NCI-H1930 (cell line): ENCODE measurements at places on chromosomes 3 and 15.
A peak's percentile ranks its signal among the peaks of the same experiment; 100 is the strongest.

GRCh38 chr3:71461749-71462483 lies 121.6 kb downstream of the FOXP1 start:
- DNase-seq = no peak

DNA sequence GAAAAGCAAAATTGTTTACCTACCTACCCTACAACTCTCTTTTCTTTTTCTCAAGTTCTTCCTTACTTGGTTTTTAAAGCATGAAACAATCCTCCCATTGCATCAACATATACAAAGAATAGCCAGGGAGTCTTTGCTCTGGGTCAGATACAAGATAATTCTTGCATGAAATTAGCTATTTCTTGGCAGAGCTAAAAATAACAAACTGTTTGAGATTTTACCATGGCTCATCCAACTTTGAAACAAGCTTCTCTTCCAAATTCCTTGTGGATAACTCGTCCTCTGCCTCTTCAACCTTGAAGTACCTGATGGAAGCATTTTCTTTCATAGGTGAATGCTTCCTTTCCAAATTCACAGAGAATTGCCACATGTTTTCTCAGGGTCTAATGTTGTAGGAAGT lies 9.2 kb upstream of the CBLB start:
- no peak for DNase-seq

DNA sequence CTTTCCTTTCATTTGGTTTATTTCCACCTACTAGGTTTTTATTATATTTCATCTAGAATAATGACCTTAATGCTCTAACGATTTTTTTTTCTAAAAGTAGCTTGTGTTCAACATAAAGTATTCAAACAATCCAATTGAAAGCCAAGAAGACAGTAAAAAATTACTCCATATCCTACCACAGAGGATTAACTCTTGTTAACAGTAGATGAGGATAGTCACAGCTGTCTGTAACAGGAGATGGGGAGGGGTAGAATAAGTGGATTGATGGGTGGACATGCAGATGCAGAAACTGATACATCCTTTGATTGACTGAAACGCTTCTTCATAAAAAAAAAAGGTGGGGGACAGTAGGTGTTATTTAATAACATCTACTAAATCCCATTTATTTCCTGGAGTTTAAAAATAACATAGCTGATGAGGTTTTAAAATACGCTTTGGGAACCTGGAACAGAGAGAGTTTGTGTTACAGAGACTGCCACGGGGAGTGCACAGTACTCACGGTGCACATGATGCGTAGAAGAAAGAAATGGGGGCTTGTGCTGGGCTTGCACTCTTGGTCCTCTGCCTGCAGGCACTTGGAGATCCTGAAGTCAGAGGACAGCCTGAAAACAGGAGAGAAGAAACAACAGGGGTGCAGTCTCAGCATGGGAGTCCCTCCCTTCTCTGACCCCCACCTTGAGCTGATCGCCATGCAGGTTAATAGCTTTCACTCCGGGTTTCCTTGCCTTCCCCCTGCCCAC lies 226.7 kb downstream of the THSD4 start:
- DNase-seq = no peak

DNA sequence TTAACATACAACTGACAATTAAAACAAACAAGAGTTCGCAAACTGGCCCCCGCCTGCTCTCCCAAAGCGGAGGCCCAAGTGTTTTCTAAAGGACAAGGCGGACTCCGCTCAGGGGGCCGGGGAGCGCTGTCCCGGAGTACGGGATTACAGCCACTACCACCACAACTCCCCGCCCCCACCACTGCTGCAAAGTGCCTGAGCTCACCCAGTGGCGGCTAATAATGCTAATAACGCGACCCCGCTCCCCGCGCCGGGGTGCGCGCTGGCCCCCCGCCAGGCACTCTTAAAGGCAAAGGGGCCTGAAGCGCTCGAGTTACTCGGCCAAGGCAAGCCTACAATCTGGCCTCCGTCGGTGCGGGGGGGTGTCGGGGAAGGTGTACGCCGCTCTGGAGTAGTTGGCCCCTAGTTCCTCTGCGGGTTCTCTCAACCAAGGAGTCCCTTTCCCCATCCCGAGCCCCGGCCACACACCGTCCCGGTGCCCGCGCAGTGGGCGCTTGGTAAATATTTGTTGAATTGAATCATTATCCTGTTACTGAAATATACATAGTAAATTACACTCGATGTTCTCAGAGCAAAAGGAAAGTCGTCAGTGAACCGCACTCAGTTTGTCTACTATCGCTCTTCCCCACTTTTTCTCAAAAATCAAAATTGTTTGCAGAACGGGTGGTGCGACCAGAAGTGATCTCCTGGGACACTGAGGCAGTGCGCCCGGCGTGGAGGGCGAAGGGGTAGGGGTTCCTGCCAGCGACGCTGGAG lies 827 bp downstream of the WNT5A start:
- DNase-seq = no peak

- no peak for DNase-seq
These were observed 506.4 kb upstream of the THBS1 start for GRCh38 chr15:39074341-39074985.

DNA sequence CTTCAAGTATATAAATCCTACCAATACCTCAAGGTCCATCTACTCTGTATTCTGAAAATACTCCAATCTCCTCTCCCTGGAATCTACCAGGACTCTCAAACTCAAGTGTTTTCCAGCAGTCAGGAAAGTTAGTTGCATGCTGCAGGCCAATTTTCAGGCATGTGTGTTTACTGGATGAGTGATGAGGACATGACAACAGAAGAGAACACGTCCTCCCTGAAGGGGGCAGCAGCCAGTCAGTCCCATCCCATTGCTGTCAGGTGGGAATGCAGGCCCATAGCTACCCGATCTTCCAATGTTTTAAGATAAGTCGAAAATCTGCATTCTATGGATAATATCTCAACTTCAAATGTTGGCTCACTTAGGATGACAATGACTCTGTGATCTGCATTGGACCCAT lies 496.2 kb downstream of the FHIT start:
- no peak for DNase-seq

- no peak for DNase-seq
These were observed 39.8 kb upstream of the ZBTB38 start for GRCh38 chr3:141328286-141329166.

DNA sequence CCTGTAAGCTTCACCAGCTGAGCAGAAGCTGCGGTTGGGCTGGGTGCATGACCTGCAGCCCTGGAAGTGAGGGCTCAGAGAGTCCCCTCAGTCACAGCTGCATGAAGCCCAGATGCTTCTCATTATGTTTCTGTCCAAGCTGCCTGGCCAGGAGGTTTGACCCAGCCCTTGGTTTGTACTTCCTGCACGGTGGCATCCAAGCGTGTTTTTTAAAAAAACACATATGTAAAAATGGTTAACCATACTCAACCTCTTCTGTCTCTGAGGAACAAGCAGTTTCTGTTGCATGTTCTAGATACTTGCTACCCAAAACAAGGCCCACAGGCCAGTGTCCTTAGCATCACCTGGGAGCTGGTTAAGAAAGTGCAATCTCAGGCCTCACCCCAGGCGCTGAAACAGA lies 76.0 kb upstream of the ATP10A start:
- DNase-seq = no peak

GRCh38 chr15:60703207-60703933 lies 224.4 kb upstream of the ICE2 start:
- no peak for DNase-seq

- no peak for DNase-seq
These were observed 6.1 kb downstream of the RBP2 start for GRCh38 chr3:139470199-139470598.

DNA sequence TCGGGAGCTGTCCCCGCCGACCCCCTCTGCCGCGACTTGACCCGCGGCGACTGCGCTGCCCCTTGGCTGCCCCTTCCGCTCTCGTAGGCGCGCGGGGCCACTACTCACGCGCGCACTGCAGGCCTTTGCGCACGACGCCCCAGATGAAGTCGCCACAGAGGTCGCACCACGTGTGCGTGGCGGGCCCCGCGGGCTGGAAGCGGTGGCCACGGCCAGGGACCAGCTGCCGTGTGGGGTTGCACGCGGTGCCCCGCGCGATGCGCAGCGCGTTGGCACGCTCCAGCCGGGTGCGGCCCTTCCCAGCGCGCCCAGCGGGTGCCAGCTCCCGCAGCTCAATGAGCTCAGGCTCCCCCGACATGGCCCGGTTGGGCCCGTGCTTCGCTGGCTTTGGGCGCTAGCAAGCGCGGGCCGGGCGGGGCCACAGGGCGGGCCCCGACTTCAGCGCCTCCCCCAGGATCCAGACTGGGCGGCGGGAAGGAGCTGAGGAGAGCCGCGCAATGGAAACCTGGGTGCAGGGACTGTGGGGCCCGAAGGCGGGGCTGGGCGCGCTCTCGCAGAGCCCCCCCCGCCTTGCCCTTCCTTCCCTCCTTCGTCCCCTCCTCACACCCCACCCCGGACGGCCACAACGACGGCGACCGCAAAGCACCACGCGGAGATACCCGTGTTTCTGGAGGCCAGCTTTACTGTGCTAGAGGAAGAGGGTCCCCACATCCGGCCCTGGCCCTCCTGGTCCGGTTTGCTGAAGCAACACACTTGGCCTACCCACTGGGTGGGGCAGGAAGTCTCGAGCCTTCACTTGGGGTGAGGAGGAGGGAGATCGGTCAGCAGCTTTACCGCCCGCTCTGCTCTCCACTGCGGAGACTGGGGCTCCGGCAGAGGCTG lies at the start of gene RASSF1:
Gene RASSF1, minus strand, starts transcription at position 389 of the 882 bp plus-strand sequence. Its CDS starts 31 bp downstream, at position 358.
- no peak for DNase-seq

DNA sequence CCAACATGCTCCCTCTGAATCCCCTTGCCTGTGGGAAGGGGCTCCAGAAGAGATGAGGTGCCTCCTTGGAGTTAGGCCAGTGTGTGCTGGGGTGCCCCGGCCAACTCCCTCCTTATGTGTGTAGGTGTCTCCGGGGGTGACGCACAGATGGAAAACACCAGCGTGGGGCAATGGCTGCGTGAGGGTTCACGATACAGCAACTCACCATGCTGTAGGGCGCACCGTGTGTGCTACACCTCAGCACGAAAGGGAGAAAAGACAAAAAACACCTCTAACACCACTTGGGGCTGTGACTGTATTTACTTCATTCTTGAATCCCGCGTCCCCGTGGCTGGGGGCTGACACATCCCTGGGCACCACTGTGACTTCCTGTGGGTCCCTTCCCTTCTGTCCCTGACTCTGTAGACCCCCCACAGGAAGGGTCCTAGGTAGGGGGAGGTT lies 1.6 kb upstream of the CALML4 start:
- DNase-seq = no peak

- DNase-seq = no peak
These were observed 43.9 kb upstream of the RYK start for GRCh38 chr3:134294302-134295280.

DNA sequence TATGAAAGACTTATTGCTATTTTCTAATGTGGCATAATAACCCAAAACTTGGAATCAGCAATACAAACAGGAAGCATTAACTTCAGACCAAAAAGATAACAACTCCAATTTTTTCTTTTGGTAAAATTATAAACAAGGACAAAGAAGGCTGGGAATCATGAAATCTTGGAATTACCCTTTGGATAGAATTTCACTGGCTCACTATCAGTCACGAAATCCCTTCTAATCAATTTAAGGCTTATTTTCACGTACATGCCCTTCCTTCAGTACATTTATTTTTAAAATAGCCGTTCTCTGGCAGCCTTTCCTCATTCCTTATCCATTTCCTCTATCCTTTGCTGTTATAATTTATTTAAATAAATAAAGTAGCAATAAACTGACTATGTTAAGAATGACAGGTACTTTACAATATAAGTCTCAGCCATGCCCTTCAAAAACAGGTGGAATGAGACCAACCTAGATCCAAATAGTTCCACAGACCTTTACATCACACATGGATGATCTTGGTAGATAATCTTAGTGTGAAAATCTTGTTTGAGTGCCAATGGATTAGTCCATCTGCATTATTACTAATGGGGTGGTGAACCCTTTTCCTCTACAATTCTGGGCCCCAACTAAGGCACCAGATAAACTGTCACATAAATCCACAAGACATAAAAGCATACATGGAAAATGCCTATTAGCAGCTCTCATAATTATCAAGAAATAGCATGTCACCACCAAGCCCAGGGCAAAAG lies 38.9 kb downstream of the ABI3BP start:
- no peak for DNase-seq

DNA sequence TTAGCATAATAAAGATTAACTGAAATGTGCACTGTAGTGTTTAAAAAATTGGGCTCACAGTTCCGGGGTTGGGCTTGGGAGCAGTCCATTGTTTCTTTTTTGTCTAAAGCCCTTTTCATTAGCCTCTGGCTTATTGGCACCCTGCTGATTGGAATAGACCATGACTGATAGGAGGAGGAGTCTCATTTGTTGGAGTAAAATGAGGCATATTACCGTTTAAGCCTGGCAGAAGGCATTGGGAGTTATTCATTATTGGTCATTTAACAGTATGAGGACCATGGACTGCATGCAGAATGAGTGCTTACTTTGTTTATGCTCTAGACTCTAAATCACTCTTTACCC lies 139.0 kb upstream of the CGNL1 start:
- DNase-seq = peak; percentile 91

GRCh38 chr15:40925495-40925862 lies 3.7 kb upstream of the DLL4 start:
- DNase-seq = no peak

GRCh38 chr3:76788206-76788605 lies 251.7 kb upstream of the ROBO2 start:
- no peak for DNase-seq

GRCh38 chr3:89571707-89572106 lies 464.3 kb downstream of the EPHA3 start:
- no peak for DNase-seq

DNA sequence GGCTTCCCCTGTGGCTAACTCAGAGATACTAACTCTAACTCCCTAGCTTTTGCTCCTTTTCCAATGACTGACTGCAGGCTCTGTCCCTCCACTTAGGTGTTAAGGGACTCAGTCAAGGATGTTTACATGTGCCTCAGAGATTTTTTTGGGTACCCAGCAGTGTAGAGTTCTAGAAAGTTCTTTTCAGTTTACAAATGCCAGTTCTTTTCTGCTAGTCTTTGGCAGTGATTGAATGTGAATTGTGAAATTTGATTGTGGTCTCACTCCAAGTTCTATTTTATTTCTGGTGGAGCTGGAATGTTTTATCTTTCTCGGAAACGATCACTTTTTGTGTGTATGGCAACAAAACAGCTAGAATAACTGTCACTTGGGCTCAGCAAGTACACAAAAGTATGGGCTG lies 60.6 kb downstream of the IL1RAP start:
- no peak for DNase-seq

DNA sequence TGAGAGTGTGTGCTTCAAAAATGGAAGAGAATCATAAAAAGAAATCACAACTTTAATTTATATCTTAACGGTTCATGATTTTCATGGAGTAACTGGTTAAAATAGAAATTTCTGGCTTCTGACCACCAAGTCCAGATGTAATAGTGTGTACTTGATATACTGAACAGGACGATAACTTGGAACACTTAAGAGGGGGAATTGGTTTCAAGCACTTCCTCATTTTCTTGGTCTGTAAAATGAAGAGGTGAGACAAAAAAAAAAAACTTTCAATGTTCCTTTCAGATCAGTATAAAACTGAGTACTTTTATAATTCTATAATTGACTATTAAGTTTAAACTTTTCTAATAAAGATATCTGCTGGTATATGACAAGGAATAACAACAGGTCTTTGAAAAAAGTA lies 64.0 kb upstream of the TRA2B start:
- no peak for DNase-seq

GRCh38 chr3:180066598-180066997 lies 29.9 kb upstream of the PEX5L start:
- DNase-seq = no peak

- no peak for DNase-seq
These were observed 52.5 kb downstream of the ATP10A start for GRCh38 chr15:25810631-25811091.
